ENCODE measurements at places on chromosomes 5 and 9. TPM values are rescaled to one million over a fixed set of nuclear protein-coding genes. Genes with fewer than 3 reads are reported as not detected.

Gene CDH18
- total RNA-seq: not detected

Gene HTR1A
- total RNA-seq: 0.46 TPM

Gene SLC24A2
- total RNA-seq: 7.1 TPM

Gene DRD1
- not detected for total RNA-seq

Gene UNC5A
- 10.2 TPM for total RNA-seq

Gene RNF183
- total RNA-seq: 0.17 TPM

Gene PCDHGB1
- total RNA-seq: 5.6 TPM

GRCh38 chr5:139133282-139133681 lies 64.9 kb downstream of the SIL1 start:
- DNase-seq: no peak
- H3K27ac ChIP-seq: no peak overlapping the region
- peaks cover 21% of the 10 kb centered on the region for H3K4me1 ChIP-seq
- no peak overlapping the region for H3K4me3 ChIP-seq

- H3K4me1 ChIP-seq: peaks cover 20% of the 10 kb centered on the region
- no peaks in the 10 kb centered on the region for H3K27me3 ChIP-seq
- H3K27ac ChIP-seq: no peak overlapping the region
Observed at GRCh38 chr5:75668977-75669689, 48.1 kb downstream of the POC5 start.

DNA sequence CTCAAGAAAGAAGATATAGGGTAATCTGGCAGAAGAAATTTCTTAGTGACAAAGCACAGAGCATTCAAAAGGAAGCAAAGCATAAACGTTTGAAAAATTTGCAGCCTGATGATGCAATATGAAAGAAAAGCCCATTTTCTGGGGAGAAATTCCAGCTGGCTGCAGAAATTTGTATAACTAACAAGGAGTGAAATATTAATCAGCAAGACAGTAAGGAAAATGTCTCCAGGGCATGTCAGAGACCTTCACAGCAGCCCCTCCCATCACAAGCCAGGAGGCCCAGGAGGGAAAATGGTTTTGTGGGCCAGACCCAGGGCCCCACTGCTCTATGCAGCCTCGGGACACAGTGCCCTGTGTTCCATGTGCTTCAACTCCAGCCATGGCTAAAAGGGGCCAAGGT lies 359.4 kb downstream of the HINT1 start:
- DNase-seq: no peak
- H3K27ac ChIP-seq: no peak overlapping the region
- no peaks in the 10 kb centered on the region for H3K27me3 ChIP-seq
- H3K4me3 ChIP-seq: no peak overlapping the region

GRCh38 chr5:168747987-168748777 lies 169.0 kb upstream of the PANK3 start:
- peak; percentile 86 for DNase-seq
- H3K4me1 ChIP-seq: peaks cover 2% of the 10 kb centered on the region
- H3K27me3 ChIP-seq: no peaks in the 10 kb centered on the region
- H3K36me3 ChIP-seq: no peaks in the 10 kb centered on the region

DNA sequence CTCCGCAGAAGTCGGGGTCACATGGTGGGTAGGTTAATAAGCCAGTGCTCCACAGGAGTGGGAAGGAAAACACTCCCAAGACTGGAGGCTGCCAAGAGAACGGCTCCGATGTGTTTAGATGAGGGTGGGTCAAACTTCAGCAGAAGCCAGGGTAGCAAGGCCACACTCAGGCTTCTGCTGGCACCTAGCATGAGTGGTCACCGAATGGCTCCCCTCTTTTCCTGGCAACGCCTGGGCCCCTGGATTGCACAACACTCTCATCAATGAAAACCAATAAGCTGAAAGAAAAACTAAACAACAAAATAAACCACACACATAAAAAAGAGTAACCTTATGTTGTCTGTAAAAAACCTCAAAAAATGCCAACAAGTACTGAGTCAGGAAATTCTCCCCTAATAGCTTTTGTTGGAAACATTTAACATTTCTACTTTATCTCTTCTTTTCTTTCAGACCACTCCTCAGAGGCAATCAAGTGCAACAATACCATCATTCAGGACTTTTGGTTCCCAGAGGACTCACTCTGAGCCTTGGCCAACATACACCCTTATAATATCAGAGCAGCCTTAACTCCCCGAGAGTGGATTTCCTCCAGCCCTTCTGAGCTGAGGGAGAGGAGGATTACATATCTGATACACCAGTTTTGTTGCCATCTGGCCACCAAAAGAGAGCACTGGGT lies 279.9 kb downstream of the ENC1 start:
- no peaks in the 10 kb centered on the region for H3K27me3 ChIP-seq
- DNase-seq: no peak
- H3K27ac ChIP-seq: no peak overlapping the region
- peaks cover 3% of the 10 kb centered on the region for H3K4me1 ChIP-seq
- H3K4me3 ChIP-seq: no peak overlapping the region

GRCh38 chr5:129903466-129904101 lies 681 bp upstream of the CHSY3 start:
- peaks cover 15% of the 10 kb centered on the region for H3K4me1 ChIP-seq
- peak overlapping the region; percentile 80 for H3K4me3 ChIP-seq
- DNase-seq: no peak
- no peaks in the 10 kb centered on the region for H3K36me3 ChIP-seq
- peaks cover 58% of the 10 kb centered on the region for H3K27me3 ChIP-seq

DNA sequence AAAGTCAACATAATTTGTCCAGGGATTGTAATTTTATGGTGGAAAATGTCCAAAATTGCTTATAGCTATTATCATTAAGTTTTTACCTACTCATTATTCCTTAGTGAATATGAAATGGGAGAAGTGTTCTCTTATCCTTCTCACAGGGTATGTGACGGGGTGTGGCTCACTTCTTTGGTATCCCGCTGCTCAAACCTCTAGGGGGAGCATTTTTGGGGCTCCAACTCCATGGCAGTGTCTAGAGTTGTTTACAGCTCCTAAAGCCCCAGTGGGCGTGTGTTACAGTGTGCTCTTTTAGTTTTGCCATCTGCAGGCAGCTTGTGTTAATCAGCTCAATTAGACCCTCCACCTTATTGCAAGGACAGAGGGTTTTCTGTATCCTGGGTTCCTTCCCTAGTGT lies 89.4 kb downstream of the CDKN2A start:
- no peaks in the 10 kb centered on the region for H3K27me3 ChIP-seq
- peaks cover 9% of the 10 kb centered on the region for H3K4me1 ChIP-seq
- no peak overlapping the region for H3K4me3 ChIP-seq
- H3K36me3 ChIP-seq: peaks cover 13% of the 10 kb centered on the region
- no peak overlapping the region for H3K27ac ChIP-seq

DNA sequence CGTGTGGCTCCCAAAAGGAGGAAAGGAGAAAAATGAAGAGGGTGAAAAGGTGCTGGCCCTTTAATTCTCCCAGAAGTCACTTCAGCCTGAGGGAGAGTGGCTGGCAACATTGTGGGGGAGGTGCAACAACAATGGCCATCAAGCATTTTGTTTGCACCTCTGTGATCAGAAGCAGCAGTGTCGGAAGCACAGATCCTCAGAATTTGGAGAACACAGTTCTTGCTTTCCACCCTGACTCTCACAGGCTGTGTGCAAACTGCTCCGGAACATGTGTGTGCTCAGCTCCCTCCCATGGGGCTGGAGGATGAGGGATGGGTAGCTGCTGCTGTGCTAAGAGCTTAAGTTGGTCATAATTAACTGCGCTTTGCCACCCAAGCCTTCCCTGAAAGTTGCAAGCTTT lies 127.1 kb downstream of the DPYSL3 start:
- no peak overlapping the region for H3K4me3 ChIP-seq
- peaks cover 20% of the 10 kb centered on the region for H3K4me1 ChIP-seq
- no peaks in the 10 kb centered on the region for H3K27me3 ChIP-seq
- no peak for DNase-seq

- no peaks in the 10 kb centered on the region for H3K27me3 ChIP-seq
- peaks cover 25% of the 10 kb centered on the region for H3K36me3 ChIP-seq
- H3K27ac ChIP-seq: no peak overlapping the region
- H3K4me3 ChIP-seq: no peak overlapping the region
- H3K4me1 ChIP-seq: 0 out of 2 replicates have a peak, but pooled peaks cover 3% of the 10 kb centered on the region
Observed at GRCh38 chr9:124526174-124526573, 19.0 kb upstream of the NR5A1 start.

DNA sequence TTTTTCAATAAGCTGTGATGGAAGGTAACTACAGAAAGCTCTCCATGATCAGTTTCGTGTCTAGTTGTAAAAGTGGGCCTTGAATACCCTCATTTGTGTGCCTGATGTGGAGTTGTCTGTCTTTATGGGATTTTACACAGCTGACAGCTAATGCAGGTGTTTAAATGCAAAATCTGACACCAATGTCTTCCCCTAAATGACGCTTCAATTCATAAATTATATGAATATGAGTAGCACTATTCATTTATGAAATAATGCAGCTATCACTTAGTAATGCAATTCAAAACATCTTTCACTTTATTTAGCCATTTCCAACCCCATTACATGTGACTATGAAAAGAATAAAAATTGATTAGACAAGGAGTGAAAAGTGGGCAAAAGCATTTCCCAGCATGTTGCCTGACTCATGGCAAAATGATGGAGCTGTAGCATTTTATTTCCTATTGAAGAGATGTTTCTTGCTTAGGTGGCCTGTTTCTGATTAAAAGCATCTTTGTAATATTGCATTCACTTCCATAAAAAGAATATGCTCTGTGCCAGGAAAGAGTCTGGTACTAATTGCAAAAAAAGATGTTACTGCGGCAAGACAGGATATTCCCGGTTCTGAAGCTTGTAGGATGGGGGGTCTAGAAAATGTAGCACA lies 116.7 kb upstream of the HAPLN1 start:
- no peaks in the 10 kb centered on the region for H3K4me1 ChIP-seq
- no peaks in the 10 kb centered on the region for H3K36me3 ChIP-seq
- no peaks in the 10 kb centered on the region for H3K27me3 ChIP-seq
- no peak overlapping the region for H3K27ac ChIP-seq
- no peak overlapping the region for H3K4me3 ChIP-seq
- DNase-seq: no peak

- H3K4me1 ChIP-seq: peaks cover 57% of the 10 kb centered on the region
- H3K36me3 ChIP-seq: no peaks in the 10 kb centered on the region
- H3K27ac ChIP-seq: no peak overlapping the region
- no peaks in the 10 kb centered on the region for H3K27me3 ChIP-seq
- no peak overlapping the region for H3K4me3 ChIP-seq
- no peak for DNase-seq
Observed at GRCh38 chr5:124718380-124718789, 28.1 kb downstream of the ZNF608 start.

DNA sequence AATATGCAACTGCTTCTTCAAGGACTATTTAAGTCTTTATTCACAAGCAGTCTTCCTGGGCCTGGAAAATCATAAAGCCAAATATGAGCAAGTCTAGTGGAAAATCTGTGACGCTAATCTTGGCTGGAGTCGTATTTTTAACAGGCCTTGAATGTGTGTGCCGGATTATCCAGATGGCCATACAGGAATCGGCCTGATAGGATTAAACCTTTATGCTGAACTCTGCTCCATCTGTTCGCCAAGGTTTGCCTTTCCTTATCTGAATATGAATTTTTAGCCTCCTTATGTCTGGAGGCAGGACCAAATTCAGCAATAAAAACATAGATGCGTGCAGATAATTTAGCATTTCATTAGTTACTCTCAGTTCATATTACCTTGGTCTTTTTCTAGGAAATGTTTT lies 294.5 kb downstream of the EBF1 start:
- no peaks in the 10 kb centered on the region for H3K36me3 ChIP-seq
- no peaks in the 10 kb centered on the region for H3K27me3 ChIP-seq
- H3K27ac ChIP-seq: no peak overlapping the region
- H3K4me3 ChIP-seq: no peak overlapping the region

- no peak for DNase-seq
- H3K27me3 ChIP-seq: peaks cover 5% of the 10 kb centered on the region
- H3K4me1 ChIP-seq: peaks cover 23% of the 10 kb centered on the region
- H3K36me3 ChIP-seq: no peaks in the 10 kb centered on the region
- no peak overlapping the region for H3K27ac ChIP-seq
- H3K4me3 ChIP-seq: no peak overlapping the region
Observed at GRCh38 chr9:130530938-130531337, 48.4 kb upstream of the FUBP3 start.

DNA sequence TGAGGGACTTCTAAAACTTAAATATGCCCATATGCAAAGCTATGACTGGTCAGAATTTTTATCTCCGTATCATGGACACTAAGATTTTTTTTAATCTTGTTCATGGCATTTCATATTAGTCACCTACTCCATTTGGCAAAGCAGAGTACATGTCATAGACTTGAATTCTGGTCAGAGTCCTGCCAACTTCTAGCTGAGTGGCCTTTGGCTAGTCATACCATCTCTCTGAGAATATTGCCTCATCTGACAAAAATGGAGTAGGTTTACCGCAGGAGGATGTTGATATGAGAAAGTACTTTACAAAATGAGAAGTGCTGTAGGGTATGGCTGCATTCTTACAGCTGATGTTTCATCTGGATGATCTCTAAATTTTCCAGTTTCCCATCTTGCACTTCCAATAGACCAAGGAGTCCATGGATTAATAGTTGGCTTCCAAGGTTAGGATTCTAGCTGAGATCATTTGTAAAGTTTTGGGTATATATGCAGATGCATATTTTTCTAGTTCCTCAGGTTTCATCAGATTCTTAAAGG lies 150.8 kb upstream of the NR3C1 start:
- no peak overlapping the region for H3K27ac ChIP-seq
- H3K27me3 ChIP-seq: no peaks in the 10 kb centered on the region
- no peaks in the 10 kb centered on the region for H3K36me3 ChIP-seq
- DNase-seq: no peak
- H3K4me3 ChIP-seq: no peak overlapping the region
- no peaks in the 10 kb centered on the region for H3K4me1 ChIP-seq

GRCh38 chr9:109792951-109793546 lies 13.1 kb downstream of the PALM2AKAP2 start:
- H3K27ac ChIP-seq: 0 out of 2 replicates have a peak overlapping the region, but pooled peaks have one; percentile 58
- H3K4me3 ChIP-seq: no peak overlapping the region
- H3K4me1 ChIP-seq: no peaks in the 10 kb centered on the region
- no peaks in the 10 kb centered on the region for H3K36me3 ChIP-seq
- DNase-seq: no peak

- H3K27me3 ChIP-seq: no peaks in the 10 kb centered on the region
- no peak overlapping the region for H3K4me3 ChIP-seq
- DNase-seq: no peak
- H3K4me1 ChIP-seq: no peaks in the 10 kb centered on the region
Observed at GRCh38 chr5:67875601-67876000, 340.0 kb upstream of the PIK3R1 start.

DNA sequence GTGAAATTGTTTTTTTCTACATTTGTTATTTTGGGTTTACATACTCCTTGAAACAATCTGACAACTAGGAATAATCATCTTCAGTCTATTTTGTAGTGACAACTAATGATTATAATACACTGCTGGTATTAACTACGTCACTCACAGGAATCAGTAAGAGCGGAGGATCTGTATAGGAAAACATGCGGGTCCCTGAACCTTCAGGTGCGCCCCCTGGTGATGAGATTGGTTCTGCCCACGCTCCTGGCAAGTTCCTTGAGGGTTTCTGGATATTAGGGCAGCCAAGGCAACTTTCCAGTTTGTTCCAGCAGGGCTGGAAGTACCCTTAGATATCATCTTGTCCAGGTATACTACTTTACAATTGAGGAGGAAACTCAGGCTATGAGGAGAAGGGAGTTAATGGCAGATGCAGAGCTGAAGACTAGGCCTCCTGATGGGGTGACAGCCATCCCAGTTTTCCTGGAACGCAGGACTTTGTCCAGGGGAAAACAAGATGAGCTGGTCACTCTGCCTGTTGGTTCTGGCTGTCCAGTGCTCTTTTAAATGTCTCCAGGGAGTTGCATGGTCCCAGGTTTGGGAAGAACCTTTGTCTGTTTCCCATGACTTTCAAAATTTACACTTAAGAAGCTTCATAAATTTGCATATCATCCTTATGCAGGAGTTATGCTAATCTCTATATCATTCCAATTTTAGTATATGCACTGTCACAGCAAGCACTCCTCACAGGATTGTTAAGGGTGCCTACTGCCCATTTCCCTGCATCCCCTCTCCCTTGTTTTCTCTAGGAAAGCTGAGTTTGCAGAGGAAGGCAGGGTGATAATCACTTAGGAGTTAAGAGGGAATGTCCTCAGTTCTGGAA lies 14.9 kb upstream of the WNT8A start:
- H3K27ac ChIP-seq: no peak overlapping the region
- peak; percentile 82 for DNase-seq
- H3K36me3 ChIP-seq: peaks cover 7% of the 10 kb centered on the region
- H3K27me3 ChIP-seq: peaks cover 4% of the 10 kb centered on the region
